ENCODE measurements at places on chromosomes 1 and 21.

GRCh38 chr1:12202190-12202497 is 27.7 kb upstream of the VPS13D start:
- DNase-seq = no peak

GRCh38 chr21:27154451-27155129 is 187.7 kb upstream of the ADAMTS5 start:
- DNase-seq = no peak

DNA sequence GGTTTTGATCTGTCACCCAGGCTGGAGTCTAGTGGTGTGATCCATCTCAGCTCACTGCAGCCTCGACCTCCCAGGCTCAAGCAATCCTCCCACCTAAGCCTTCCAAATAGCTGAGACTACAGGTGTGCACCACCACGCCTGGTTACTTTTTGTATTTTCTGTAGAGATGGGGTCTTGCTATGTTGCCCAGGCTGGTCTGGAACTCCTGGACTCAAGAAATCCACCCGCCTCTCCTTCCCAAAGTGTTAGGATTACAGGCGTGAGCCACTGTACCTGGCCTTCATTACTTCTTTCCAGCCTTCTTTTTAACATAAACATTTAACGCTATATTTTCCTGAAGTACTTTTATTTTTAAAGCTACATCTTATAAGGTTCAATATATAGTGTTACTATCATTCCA is 18.4 kb upstream of the HMGCL start:
- DNase-seq = no peak

GRCh38 chr1:33860671-33861070 is 3.2 kb upstream of the HMGB4 start:
- DNase-seq = no peak

DNA sequence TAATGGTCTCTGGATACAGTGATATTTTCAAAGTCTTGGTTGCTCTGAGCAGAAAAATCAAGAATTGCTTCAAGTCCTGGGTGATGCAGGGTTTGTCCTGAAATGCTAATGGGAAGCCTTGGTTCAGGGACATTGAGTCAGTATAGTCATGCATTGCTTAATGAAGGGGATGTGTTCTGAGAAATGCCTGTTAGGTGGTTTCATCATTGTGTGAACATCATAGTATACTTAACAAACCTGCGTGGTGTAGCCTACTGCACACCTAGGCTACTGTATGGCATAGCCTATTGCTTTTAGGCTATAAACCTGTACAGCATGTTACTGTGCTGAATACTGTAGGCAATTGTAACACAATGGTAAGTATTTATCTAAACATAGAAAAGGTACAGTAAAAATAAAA is 36.4 kb downstream of the TBCE start:
- no peak for DNase-seq

- DNase-seq = peak; percentile 84
Measured at GRCh38 chr1:27357281-27358037, 9.3 kb downstream of the MAP3K6 start.

GRCh38 chr1:88139633-88140032 is 544.4 kb upstream of the PKN2 start:
- no peak for DNase-seq

Measured in activated naive CD4-positive, alpha-beta T cell treated with anti-CD3 and anti-CD28 coated beads, Interleukin-2, amount 50 U/mL, for 72 hours (primary cell).